Prostate gland (tissue), 2 donors: ENCODE measurements at places on chromosomes 4 and X.

GRCh38 chr4:21195682-21196081 lies 495.4 kb downstream of the PACRGL start:
- no peak for DNase-seq

DNA sequence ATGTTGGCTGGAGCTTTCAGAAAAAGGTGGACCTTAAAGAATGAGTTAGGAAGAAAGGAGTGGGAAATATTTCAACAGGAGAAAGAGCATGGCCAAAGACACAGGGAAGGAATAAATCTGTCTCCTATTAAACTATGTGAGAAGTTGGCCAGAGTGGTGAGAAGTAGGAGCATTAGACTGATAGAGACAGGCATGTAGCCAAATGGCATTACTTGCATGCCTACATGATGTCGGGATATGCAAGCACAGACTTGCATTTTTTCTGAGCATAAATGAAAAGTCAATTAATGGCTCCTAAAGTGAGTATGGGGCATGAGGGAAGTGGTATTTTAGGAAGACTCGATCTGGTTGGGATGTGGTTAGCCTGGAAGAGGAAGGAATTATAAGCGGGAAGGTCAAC lies 279.6 kb upstream of the PITX2 start:
- no peak for DNase-seq

DNA sequence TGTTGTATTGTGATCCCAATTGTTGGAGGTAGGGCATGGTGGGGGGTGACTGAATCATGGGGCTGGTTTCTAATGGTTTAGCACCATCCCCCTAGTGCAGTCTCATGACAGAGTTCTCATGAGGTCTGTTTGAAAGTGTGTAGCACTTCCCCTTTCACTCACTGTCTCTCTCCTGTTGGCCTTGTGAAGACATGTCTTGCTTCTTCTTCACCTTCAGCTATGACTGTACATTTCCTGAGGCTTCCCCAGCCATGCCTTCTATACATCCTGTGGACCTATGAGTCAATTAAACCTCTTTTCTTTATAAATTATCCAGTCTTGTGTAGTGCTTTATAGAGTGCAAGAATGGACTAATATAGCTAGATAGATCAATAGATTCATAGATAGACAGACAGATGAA lies 230.0 kb downstream of the MAGEE1 start:
- no peak for DNase-seq

- DNase-seq = no peak
Observed at GRCh38 chr4:140250989-140251552, 97.1 kb upstream of the MAML3 start.

DNA sequence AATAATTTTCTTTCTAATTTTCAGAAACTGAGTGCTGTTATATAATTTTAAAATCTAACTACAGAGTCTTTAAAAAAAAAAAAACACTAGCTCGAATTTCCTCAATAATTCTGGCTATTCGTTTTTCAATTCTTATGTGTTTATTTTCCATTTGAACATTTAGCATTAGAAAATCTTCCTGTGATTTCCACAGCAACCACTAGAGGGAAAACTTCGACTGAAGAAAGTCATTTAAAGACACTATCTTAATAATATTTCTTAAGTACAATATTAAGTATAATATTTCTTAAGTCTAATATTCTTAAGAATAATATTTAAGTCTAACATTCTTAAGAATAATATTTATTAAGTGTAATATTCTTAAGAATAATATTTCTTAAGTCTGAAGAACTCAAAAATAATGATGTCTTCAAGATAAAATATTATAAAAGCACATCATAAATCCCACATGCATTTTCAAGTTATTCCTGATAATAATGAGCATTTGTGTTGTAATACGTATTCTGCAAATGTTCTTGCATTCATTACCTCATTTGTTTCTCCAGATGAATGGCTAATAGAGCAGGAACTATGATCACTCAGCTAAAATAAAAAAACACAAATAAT lies 118.4 kb upstream of the WDR17 start:
- DNase-seq = no peak
